ENCODE measurements at places on chromosomes 12 and 14. TPM values are rescaled to one million over a fixed set of nuclear protein-coding genes. Genes with fewer than 3 reads are reported as not detected.

The KRT85 gene
- not detected for total RNA-seq

The PPP1R1A gene
- not detected for total RNA-seq

GRCh38 chr14:77912754-77913556 is 113.0 kb downstream of the ADCK1 start:
- H3K4me3 ChIP-seq: no peak overlapping the region
- no peaks in the 10 kb centered on the region for H3K4me1 ChIP-seq
- H3K36me3 ChIP-seq: no peaks in the 10 kb centered on the region
- no peaks in the 10 kb centered on the region for H3K27me3 ChIP-seq
- no peak for DNase-seq
- H3K27ac ChIP-seq: no peak overlapping the region

DNA sequence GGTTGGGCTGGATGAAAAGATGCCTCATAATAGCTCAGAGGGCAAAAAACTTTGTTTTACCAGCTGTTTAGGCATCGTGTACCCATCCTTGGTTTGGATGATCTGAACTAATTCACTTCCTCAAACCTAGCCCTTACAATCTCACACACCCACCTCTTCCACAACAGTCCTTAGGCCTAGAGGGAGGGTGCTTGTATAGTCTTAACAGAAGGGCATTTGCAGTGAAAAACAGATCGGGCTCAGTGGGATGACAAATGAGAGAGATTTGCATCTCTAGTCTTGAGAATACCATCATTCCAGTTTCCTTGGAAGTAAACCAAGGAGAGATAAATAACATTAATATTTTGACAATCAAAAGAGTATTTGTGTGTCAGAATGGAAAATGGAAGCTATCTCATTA is 11.0 kb downstream of the SLCO1A2 start:
- no peak overlapping the region for H3K27ac ChIP-seq
- H3K4me1 ChIP-seq: no peaks in the 10 kb centered on the region
- no peaks in the 10 kb centered on the region for H3K36me3 ChIP-seq
- H3K27me3 ChIP-seq: no peaks in the 10 kb centered on the region
- DNase-seq: no peak

DNA sequence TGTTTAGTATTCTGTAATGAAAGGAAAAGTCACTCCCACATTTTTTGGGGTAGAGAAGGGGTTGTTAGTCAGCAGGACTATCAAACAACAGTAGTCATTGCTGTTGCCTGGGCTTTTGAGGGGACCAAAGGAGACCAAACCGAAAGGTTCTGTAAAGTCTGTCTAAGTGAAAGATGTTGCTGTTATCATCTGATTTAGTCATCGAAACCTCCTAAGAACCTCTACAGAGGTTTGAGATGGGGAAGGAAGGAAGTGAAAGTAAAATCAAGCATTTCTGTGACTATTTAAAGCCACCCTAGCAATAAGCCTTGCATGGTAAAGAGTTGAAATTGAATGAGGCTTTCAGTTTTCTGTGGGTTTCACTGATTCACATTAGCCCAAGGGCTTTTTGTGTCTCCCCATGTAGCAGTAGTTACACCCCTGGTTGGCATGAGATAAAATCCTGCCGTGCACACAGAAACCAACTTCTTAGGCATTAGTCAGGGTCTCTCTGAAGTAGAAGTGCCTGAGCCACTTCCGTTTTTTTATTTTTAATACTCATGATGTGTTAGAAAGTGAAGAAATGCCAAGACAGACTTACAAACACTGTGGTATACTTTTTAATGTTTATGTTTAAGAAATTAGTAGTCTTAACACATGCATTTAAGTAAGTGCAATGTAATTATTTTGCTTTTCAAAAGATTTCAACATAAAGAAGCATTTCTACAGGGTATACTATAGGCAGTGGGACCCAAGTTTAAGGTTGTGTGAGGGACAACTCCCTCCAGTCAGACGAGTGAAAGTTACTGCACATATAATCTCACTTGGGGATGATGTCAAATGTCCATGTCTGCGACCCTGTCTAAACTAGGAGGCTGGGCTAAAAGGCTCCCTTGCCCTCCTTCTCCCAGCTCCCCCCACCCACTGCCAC is 50.4 kb downstream of the DYRK2 start:
- H3K36me3 ChIP-seq: no peaks in the 10 kb centered on the region
- peak; percentile 90 for DNase-seq
- no peaks in the 10 kb centered on the region for H3K27me3 ChIP-seq

GRCh38 chr12:288687-289086 is 26.1 kb upstream of the SLC6A13 start:
- no peak overlapping the region for H3K4me3 ChIP-seq
- peaks cover 35% of the 10 kb centered on the region for H3K36me3 ChIP-seq
- peak overlapping the region; percentile 49 for H3K27ac ChIP-seq
- peaks cover 22% of the 10 kb centered on the region for H3K4me1 ChIP-seq
- H3K27me3 ChIP-seq: no peaks in the 10 kb centered on the region
- peak; percentile 92 for DNase-seq

DNA sequence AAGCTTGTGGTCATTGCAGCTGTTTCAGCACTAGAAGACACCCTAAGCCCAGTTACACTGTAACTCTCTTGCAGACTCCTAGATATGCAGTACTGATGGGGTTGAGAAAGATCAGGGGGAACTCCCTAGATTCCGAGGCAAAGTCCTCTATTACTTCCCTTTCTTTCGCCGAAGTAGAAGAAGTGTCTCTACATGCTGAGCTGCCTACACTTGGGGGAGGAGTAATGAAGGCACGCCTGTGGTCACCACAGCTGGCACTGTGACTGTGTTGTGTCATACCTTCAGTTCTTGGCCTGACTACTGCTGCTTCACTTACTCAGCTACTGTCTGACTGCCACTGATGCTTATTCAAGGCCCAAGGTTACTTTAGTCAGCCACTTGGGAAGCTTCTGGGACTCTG is 35.1 kb upstream of the RPL10L start:
- no peak overlapping the region for H3K27ac ChIP-seq
- DNase-seq: no peak
- H3K4me1 ChIP-seq: no peaks in the 10 kb centered on the region
- no peaks in the 10 kb centered on the region for H3K36me3 ChIP-seq
- H3K27me3 ChIP-seq: no peaks in the 10 kb centered on the region
- no peak overlapping the region for H3K4me3 ChIP-seq

DNA sequence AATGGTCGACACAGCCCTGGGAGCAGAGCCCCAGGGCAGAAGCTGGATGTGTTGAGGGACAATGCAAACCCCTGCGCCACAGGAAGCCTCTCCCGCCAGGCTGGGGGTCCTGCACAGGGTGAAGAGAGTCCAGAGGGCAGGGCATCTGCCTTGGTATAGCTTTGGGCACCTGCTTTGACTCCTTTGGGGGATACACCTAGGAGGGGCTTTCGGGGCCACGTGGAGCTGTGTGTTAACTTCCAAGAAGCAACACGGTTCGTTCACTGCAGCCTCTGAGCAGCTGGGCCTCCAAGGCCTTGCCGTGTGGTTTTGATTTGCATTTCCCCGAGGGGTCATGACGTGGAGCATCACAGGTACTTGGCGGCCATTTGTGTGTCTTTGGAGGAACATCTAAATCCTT is 5.8 kb upstream of the PUS1 start:
- H3K36me3 ChIP-seq: no peaks in the 10 kb centered on the region
- H3K27ac ChIP-seq: no peak overlapping the region
- H3K27me3 ChIP-seq: no peaks in the 10 kb centered on the region
- H3K4me1 ChIP-seq: no peaks in the 10 kb centered on the region
- no peak for DNase-seq

GRCh38 chr12:232731-233614 is 19.0 kb upstream of the SLC6A12 start:
- H3K27ac ChIP-seq: no peak overlapping the region
- H3K36me3 ChIP-seq: no peaks in the 10 kb centered on the region
- H3K4me3 ChIP-seq: no peak overlapping the region
- DNase-seq: no peak
- peaks cover 40% of the 10 kb centered on the region for H3K27me3 ChIP-seq
- no peaks in the 10 kb centered on the region for H3K4me1 ChIP-seq

DNA sequence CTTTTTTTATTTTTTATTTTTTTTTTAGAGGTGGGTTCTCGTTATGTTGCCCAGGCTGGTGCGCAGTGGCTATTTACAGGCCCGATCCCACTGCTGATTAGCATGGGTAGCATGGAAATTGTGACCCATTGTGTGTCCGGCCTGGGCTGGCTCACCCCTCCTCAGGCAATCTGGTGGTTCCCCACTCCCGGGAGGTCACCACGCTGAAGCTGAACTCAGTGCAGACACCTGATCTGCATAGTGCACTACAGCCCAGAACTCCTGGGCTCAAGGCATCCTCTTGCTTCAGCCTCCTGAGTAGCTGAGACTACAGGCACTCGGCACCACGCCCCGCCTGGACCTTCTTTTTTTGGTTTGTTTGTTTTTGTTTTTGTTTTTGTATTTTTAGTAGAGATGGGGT is 5.5 kb upstream of the CD4 start:
- H3K36me3 ChIP-seq: no peaks in the 10 kb centered on the region
- no peak overlapping the region for H3K27ac ChIP-seq
- H3K27me3 ChIP-seq: no peaks in the 10 kb centered on the region
- no peaks in the 10 kb centered on the region for H3K4me1 ChIP-seq
- no peak overlapping the region for H3K4me3 ChIP-seq

- no peaks in the 10 kb centered on the region for H3K27me3 ChIP-seq
- H3K27ac ChIP-seq: peak overlapping the region; percentile 14
- H3K4me1 ChIP-seq: peaks cover 18% of the 10 kb centered on the region
Observed at GRCh38 chr12:127149226-127149964, 1117.6 kb upstream of the TMEM132C start.

DNA sequence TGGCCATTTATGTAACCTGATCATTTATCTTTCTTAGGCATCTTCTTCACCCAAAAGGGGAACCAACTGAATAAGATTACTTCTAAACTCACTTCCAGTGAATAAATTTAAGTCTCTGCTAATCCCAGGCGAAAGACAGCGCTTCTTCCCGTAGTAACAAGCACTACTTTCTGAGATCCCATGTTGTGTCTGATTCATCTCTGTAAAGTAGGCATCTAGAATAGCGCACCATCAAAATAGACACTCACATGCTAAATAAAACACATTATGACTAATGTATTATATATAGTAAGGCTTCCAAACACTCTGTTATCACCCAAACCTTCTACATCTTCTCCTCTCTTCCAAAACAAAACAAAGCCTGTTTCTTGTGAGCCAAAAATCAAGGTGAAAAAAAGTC is 15.1 kb downstream of the GTF2A1 start:
- H3K4me3 ChIP-seq: no peak overlapping the region
- no peak overlapping the region for H3K27ac ChIP-seq
- H3K27me3 ChIP-seq: no peaks in the 10 kb centered on the region
- H3K4me1 ChIP-seq: peaks cover 4% of the 10 kb centered on the region

DNA sequence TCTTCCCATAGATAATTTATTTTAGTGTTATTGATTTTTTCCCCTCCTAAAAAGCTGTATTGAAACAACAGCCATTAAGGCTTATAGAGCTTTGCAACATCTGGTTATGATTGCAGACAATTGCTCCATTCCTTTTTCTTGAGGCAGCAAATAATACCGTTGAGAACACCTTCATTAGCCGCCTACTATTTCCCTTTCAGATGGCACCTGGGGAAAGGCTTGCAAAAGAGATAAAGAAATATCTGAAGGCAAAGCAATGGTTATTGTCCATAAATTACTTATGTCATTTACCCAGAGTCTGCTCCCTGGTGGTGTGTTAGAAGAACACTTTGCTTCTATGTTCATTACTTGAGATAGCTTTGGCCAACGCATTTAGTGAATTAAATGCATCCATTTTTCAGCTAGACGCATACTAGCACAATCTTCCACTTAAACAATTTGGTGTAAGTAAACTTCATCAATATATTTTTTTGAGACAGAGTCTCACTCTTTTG is 377.8 kb downstream of the KCNH5 start:
- no peak overlapping the region for H3K4me3 ChIP-seq
- H3K27me3 ChIP-seq: no peaks in the 10 kb centered on the region
- H3K4me1 ChIP-seq: no peaks in the 10 kb centered on the region

DNA sequence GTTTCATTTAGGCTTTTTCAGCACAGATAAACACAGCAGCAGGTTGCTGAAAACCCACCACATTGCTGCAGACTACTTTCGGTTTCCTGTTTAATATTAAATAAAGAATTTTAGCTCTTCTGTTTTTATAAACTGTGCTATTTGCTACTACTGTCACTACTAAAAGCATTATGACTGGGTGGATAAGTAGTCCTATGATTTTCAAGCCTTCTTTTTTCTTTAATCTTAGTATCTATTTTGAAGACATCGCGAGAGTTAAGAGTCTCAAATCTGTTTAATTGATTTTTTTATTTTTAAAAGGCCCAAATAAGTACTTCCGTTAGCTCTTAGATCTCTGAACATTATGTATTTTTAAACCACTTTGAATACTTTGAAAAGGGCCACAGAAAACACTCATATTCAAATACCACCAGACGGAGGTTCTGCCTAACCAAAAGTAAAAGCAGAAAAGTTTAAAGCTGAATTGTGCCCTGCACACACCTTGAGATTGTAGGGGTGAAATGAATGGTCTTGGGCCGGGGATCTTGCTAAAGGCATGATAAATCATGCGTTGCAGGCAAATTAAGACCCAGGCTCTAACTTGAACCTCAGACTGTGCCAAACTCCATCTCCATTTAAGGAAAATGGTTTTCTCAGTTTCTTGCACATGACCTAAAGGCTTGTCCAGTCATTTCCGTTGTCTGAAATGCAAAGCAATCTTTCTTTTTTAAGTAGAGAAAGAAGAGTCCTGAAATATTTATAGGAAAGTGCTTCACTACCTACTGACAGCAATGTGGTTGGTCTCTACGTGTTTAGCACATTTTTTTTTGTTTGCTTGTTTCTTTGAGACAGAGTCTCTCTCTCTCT is 13.6 kb upstream of the FOXN3 start:
- H3K27me3 ChIP-seq: no peaks in the 10 kb centered on the region
- H3K4me3 ChIP-seq: peak overlapping the region; percentile 65
- peak overlapping the region; percentile 51 for H3K27ac ChIP-seq
- H3K36me3 ChIP-seq: no peaks in the 10 kb centered on the region

DNA sequence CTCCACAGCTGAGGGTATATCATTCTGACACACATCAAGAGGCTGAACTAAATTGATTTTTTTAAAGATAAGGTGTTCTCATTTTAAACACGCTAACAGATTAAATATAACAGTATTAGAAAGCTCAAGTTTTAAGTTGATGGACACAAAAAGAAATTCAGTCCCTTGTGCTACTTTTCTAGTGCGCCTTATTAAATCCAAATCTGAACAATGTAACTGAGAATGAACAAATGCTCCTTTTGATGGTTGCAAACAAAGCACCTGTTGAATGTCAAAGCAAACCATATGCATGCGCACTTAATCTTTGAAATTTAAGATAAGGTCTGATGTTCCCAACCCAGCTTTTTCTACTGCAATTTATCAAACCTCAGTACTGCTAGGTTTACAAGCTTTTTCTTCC is 401.9 kb downstream of the PAWR start:
- no peak overlapping the region for H3K27ac ChIP-seq
- no peaks in the 10 kb centered on the region for H3K36me3 ChIP-seq
- H3K27me3 ChIP-seq: no peaks in the 10 kb centered on the region
- no peak overlapping the region for H3K4me3 ChIP-seq

- H3K27me3 ChIP-seq: no peaks in the 10 kb centered on the region
- no peak overlapping the region for H3K4me3 ChIP-seq
- H3K4me1 ChIP-seq: peaks cover 5% of the 10 kb centered on the region
- H3K27ac ChIP-seq: no peak overlapping the region
- H3K36me3 ChIP-seq: no peaks in the 10 kb centered on the region
Observed at GRCh38 chr14:77063571-77064171, 34.4 kb upstream of the CIPC start.

GRCh38 chr12:57452181-57452936 is 2.7 kb upstream of the INHBE start:
- H3K36me3 ChIP-seq: no peaks in the 10 kb centered on the region
- peaks cover 30% of the 10 kb centered on the region for H3K4me1 ChIP-seq
- DNase-seq: peak; percentile 93
- no peak overlapping the region for H3K4me3 ChIP-seq
